ENCODE measurements at places on chromosomes 5 and 9.

DNA sequence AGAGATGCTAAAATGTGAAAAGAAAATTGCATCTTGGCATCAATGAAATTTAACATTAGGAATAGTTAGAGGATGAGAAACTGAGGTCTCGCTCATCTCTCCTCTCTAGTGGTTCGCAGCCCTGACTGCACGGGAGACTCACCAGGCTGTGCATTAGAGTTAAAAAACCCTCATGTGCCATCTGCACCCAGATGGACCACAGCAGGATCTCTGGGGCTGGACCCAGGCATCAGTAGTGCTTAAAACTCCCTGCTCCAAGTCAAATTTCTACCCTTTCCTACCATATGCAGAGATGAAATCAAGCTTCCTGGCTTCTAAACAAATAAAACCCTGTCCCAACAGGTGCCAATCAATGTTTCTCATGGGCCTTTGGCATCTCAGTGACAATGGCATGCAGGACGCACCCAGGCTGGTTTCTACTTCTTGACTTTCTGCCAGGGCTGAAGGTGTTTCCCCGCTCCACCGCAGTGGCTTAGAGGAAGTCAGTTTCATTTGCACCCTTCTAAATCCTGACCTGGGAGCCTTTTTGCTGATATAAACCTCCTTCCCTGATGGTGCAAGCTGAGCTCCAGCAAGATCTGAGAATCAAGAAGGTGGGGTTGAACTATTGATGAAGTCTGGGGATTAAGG is 132.6 kb downstream of the NSG2 start:
- DNase-seq = no peak

DNA sequence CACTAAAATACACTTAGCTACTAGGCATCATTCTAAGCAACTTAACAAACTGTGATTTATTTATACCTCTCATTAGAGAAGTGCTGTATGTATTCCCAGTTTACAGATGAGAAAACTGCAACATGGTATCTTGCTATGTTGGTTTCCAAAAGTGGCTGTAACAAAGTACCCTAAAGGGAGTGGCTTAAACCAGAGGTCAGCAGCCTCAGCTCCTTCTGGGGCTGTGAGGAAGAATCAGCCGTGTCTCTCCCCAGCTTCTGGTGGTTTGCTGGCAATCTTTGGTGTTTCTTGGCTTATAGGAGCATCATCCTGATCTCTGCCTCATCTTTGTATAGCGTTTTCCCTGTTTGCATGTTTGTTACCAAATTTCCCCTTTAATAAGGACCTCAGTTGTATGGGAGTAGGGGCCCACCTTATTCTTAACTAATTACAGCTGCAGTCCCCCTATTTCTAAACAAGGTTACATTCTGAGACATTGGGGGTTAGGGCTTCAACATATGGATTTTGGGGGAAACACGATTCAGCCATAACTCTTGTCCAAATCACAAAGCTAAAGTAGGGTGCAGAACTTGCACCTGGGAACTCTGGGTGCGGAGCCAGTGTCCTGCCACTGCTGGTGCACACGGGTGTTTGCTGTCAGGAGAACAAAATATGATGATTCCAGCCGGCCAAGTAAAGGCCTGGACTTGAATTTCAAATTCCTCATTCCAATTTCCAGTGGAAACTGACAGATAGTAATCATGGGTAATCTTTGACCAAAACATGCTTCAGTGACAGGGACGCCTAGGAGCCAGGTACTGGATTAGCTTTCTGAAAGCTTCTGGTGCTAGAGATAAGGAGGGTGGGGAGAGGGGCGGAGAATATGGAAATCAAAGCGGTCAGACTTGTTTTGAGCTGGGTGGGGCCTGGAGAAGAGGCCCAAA is 43.3 kb downstream of the RAI14 start:
- no peak for DNase-seq

GRCh38 chr9:96069629-96070220 is 194.2 kb downstream of the ERCC6L2 start:
- no peak for DNase-seq

GRCh38 chr5:103646698-103647614 is 84.4 kb upstream of the NUDT12 start:
- DNase-seq = no peak

DNA sequence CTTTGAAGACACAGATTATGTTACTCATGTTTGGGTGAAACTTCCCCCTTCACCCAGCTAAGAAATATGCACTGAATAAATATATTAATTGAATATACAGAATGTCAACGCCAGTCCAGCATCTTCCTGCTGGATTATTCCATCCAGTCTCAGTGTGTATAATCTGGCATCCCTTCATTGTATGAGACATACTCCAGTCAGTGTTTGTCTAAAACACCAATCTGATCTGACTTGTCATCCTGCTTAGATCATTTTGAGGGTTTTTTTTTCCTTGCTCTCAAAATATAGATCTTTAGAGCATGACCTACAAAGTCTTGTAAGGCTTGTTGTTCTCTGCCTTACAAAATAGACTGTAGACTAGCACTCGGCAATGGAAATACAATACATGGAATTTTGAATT is 195.1 kb downstream of the SMARCA2 start:
- DNase-seq = no peak

DNA sequence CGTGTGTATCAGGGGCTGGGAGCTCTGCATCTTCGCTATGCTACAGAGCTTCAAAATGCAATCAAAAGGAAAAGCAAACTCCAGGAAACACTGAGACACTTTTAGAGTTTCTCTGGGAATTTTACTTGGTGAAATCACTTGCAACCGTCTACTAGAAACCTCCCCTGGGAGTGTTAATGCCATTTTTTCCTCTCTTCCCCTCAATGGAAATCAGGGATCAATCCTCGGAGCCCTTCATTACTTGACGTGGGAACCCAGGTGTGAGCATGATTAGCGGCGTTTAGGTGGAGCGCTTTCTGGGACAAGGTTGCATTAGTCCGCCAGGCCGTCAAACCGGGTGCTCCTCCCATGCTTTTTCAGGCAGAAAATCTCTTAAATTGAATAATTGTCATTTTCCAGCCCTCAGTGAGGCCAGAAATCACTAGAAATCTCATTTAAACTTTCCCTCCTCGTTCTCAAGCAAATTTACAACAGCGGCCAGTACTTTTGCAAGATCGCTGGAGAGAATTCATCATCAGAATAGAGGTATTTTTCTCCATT is 191.3 kb downstream of the IRX1 start:
- DNase-seq = no peak

DNA sequence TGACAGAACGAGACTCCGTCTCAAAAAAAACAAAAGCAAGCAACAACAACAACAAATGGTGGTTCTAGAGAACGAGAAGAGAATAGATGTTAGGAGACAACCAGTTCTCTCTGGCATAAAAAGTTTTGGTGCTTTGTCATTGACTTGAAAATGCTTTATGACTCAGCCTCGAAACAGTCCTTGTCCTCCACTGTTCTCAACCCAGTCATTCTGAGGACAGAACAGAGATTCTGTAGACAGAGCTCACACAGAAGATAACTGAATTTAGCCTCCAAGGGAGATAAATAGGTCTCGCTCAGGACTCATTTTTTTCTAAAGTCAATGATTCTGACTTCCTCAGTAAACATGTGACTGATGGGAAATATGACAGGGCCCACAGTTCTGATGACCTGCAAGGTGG is 76.0 kb upstream of the FSTL4 start:
- no peak for DNase-seq

GRCh38 chr5:160197341-160198144 is 31.8 kb upstream of the FABP6 start:
- DNase-seq = no peak

GRCh38 chr5:125219710-125220109 is 473.3 kb upstream of the ZNF608 start:
- DNase-seq = no peak

- DNase-seq = no peak
These were observed 141.4 kb downstream of the MED10 start for GRCh38 chr5:6236858-6237481.

- no peak for DNase-seq
These were observed 20.1 kb upstream of the PFDN1 start for GRCh38 chr5:140322751-140323731.

- DNase-seq = no peak
These were observed 298.4 kb downstream of the DEPDC1B start for GRCh38 chr5:60401526-60401925.

GRCh38 chr5:42970636-42971559 is 69.2 kb downstream of the ANXA2R start:
- DNase-seq = no peak

GRCh38 chr5:134435560-134435959 is 23.9 kb upstream of the CDKN2AIPNL start:
- no peak for DNase-seq

GRCh38 chr9:123438321-123438720 is 82.3 kb downstream of the CRB2 start:
- DNase-seq = no peak

GRCh38 chr5:133273661-133274596 is 222.1 kb downstream of the HSPA4 start:
- no peak for DNase-seq

GRCh38 chr9:77601476-77602099 is 46.5 kb downstream of the GNA14 start:
- no peak for DNase-seq

DNA sequence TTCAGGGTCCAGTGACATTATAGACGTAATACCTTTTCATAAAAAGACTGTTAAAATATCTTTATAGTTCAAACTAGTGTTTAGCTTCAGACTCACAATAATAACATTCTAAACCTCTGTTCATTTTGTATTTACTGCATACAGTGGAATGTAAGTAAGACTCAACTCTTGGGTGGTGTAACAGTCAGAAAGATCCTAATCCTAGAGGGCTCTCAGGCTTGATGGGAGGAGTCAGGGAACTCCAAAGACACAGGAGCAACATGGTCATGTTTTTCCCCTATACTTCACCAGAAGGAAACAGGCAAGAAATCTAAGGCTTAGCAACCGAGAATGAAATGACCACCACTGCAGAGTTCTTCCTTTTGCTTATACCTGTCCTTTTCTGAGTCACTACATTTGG is 82.6 kb downstream of the MRPS27 start:
- DNase-seq = no peak

- no peak for DNase-seq
These were observed 218.4 kb upstream of the KLF4 start for GRCh38 chr9:107707915-107708441.

- DNase-seq = no peak
These were observed 461.7 kb downstream of the CHSY3 start for GRCh38 chr5:130365956-130366355.

DNA sequence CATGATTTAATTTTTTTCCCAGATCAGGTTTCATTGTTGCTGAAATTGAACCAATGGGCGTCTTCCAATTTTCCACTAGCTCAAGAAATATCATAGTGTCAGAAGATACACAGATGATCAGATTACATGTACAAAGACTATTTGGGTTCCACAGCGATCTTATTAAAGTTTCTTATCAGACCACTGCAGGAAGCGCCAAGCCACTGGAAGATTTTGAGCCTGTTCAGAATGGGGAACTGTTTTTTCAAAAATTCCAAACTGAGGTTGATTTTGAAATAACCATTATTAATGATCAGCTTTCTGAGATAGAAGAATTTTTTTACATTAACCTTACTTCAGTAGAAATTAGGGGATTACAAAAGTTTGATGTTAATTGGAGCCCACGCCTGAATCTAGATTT is 251.6 kb downstream of the ADGRV1 start:
- DNase-seq = no peak

GRCh38 chr5:64646169-64646568 is 44.1 kb upstream of the SHISAL2B start:
- DNase-seq = no peak

- no peak for DNase-seq
These were observed 244.0 kb downstream of the GAS1 start for GRCh38 chr9:86703346-86703745.

DNA sequence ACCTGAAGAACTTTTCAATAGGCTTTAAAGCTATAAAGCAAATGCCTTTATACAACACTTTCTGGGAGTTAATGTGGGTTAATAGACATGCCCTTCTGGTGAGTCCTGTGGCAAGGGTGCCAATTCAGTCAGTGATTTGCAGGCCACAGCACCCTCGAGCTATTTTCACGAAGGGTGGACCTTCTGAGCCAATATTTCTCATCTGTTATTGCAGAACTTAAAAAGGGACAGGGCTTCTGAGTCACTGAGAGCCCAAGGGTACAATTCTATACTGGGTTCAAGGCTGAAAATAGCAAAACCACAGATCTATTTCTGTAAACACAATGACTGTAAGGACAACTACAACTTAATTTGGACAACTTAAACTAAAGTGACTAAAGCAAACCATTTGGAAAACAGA is 92.8 kb downstream of the GABRG2 start:
- no peak for DNase-seq

- peak; percentile 46 for DNase-seq
These were observed 181.5 kb upstream of the RAI14 start for GRCh38 chr5:34474573-34475021.

GRCh38 chr9:12643686-12644085 is 49.5 kb upstream of the TYRP1 start:
- no peak for DNase-seq

DNA sequence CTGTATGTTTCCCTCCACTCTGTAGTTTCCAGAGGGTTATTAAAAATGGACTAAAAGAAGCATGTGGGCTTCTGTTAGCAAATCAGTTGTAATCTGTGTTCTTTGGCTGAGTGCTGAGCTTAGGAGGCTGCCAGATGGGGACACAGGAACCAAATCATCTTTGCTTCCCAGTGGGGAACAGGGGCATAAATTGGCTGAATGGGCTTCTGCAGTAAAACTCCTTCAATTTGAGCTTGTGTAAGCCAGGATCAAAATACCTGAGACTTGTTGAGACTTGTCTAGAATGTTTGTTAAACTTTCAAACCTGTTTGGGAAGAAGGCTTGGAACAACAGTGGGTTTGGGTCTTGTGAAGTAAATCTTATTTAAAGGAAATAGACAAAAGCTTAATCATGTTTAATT is 32.2 kb upstream of the TNFAIP8 start:
- DNase-seq = no peak

- DNase-seq = no peak
These were observed 3.3 kb downstream of the LCN8 start for GRCh38 chr9:136754626-136755301.

DNA sequence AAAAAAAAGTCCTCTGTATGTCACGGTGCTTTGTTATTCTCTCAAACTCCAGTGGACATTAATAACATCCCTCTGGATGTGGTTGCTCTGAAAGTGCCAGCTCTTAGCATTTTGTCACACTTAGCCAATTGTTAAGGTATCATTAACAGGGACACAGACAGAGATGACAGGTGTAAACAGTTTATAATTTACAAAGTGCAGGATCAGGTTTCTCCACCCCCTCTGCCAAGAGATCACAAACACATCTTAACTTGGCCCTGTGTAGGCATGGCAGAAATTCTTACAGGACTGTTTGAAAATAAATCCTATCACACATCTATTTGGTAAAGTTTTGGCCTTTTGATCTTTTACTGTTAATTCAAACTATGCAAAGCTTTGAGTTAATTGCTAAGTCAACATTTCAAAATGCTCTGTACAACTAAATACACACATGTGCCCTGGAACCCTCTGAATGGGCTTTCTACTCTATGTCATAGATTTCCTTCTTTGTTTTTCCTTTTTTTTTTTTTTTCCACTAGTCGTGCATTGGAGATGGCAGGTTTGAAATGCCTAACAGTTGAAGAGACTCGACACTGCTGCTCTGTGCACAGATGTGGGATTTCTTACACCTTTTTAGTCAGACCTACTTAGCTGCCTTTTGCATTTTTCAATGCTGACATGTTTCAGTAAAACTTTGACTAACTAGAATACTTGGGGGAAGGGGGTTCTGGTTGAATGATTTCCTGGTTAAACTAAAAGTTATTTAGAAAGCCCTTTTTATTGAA is 41.7 kb downstream of the SEMA6A start:
- DNase-seq = no peak

Data from inflammatory macrophage (primary cell).